CD8-positive, alpha-beta memory T cell (primary cell): ENCODE measurements at places on chromosomes 3 and 15.

DNA sequence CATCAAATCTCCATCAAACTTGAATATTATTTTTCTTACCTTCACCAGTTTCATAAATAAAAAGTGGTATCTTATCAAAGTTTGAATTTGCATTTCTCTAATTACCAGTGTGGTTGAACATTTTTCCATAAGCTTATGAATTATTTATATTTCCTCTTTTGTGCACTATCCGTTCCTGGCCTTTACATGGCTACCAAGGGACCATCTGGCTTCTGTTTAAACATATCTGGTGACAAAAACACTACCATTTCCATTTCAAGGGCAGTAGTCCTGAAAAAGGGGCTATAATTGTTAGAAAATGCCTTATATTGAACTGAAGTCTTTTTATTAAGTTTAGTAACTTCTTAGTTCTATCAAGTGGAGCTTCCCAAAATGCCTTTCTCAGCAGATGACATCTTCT, 44.3 kb upstream of the TM4SF4 start:
- H3K4me1 ChIP-seq: no peaks in the 10 kb centered on the region
- no peak for DNase-seq
- no peak overlapping the region for H3K27ac ChIP-seq
- H3K27me3 ChIP-seq: no peaks in the 10 kb centered on the region
- no peaks in the 10 kb centered on the region for H3K36me3 ChIP-seq

DNA sequence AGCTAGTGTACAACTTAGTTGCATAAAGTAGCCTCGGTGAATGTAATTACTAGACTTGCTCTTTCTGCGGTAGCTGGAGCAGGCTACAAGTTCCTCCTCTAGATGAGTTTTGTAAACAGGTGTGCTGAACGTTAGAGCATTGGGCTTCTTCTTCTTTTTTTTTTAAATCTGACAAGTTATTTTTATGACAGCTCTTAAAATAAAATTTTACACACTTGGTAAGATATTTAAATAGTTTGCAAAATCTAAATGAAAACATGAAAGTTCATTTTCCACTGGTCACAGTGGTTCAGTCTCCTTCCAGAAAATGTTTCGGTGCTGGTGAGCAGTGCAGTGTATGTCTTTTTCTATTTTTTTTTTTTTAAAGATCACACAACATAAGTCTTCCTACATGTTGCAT, 3.0 kb downstream of the CCR9 start:
- H3K27me3 ChIP-seq: peaks cover under 1% of the 10 kb centered on the region
- H3K36me3 ChIP-seq: no peaks in the 10 kb centered on the region
- no peak for DNase-seq
- no peak overlapping the region for H3K4me3 ChIP-seq
- H3K4me1 ChIP-seq: peaks cover 23% of the 10 kb centered on the region
- no peak overlapping the region for H3K27ac ChIP-seq

DNA sequence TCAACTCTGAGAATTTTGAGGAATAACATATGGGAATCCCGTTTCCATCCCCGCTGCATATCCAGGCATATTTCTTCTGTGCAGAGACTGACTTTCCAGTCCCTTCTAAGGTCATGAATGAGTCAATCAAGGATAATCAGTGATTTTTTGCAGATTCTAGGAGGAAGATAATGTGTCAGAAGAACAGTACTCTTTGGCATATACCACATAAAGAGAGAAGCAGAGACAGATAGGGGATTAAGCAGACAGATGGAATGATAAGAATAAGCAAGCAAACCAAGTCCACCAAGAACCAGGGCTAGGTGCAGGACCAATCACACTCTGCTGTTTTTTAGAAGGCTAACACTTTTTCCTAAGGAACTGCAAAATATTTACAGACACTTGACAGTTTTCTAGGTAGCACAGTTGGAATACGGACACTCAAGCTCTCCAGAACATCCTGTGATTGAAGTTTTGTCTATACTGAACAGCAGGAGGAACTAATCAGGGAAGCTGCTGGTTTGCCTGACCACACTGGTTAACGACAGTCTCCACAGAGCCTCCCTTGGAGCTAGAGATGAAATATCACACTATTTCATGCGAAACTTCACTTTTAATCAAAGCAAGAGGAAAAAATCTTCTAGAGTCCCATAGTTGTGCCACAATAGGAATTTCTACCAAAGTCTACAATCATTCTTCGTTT, 450.0 kb upstream of the KCNMB2 start:
- H3K27ac ChIP-seq: no peak overlapping the region
- no peak overlapping the region for H3K4me3 ChIP-seq
- no peak for DNase-seq
- no peaks in the 10 kb centered on the region for H3K27me3 ChIP-seq
- peaks cover 31% of the 10 kb centered on the region for H3K4me1 ChIP-seq

GRCh38 chr15:38691965-38692788, 127.6 kb upstream of the RASGRP1 start:
- no peaks in the 10 kb centered on the region for H3K36me3 ChIP-seq
- H3K4me1 ChIP-seq: peaks cover 61% of the 10 kb centered on the region
- H3K27me3 ChIP-seq: no peaks in the 10 kb centered on the region
- no peak overlapping the region for H3K4me3 ChIP-seq
- H3K27ac ChIP-seq: no peak overlapping the region

- H3K4me1 ChIP-seq: peaks cover 57% of the 10 kb centered on the region
- no peaks in the 10 kb centered on the region for H3K27me3 ChIP-seq
- peak overlapping the region; percentile 20 for H3K27ac ChIP-seq
- H3K36me3 ChIP-seq: no peaks in the 10 kb centered on the region
These were observed 23.9 kb upstream of the RSL24D1 start for GRCh38 chr15:55220606-55221005.
